ENCODE measurements at places on chromosomes 11 and 22.

DNA sequence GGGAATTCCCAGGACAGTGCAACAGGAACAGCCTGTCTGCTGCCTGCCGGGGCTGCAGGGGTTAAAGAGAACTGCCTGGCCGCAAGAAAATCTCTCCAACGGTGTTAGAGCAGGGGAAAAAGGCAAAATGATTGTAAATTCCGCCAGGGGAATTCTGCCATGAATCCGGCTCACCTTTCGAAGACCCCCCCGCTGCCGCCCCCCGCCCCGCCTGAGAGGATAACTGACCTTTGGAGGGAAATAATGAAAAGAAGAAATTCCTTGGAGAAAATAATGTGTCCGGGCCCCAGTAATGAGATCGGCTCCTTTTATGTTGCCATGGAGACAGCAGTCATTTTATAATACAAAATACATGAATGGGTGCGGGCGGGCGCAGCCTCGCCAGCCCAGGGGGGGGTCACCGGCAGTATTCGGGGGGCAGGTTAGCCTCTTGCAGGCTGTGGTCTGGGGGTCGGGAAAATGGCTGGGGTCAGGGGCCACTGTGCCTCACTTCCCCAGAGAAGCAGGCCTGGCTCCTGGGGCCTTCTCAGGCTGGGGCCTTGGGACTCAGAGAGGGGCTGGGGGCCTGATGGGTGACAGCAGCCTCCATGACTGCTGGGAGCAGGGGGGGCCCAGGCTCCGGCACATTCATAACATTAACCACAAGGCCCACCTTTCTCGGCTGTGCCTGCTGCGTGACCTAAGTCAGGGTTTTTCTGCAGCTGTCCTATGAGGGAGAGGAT is 228.1 kb downstream of the MN1 start:
- peak; percentile 42 for DNase-seq

DNA sequence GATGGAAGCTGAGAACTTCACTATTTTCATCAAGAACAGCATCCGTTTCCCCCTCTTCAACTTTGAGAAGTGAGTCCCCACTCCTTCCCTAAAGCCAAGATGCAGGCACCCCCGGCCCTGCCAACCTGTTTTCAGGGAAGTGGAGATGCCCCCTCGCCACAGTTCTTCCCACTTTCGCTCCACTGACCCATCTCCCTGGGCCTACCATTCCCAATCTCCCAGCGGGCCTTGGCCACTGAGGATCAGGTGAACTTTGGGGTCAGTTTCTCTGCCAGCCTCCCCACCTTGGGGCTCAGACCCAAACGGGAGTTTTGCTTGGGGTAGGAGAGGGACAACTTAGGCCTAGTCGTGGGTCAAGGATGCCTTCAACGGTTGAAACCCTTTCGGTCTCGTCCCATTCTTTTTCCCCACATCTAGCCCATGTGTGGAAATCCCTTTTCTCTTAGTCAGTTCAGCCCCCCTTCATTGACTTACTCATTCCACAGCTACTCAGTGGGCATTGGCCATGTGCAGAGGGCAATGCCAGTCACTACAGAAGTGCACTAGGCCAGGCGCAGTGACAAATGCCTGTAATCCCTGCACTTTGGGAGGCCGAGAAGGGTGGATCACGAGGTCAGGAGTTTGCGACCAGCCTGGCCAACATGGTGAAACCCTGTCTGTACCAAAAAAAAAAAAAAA is 10.6 kb downstream of the P2RX3 start:
- DNase-seq = no peak

DNA sequence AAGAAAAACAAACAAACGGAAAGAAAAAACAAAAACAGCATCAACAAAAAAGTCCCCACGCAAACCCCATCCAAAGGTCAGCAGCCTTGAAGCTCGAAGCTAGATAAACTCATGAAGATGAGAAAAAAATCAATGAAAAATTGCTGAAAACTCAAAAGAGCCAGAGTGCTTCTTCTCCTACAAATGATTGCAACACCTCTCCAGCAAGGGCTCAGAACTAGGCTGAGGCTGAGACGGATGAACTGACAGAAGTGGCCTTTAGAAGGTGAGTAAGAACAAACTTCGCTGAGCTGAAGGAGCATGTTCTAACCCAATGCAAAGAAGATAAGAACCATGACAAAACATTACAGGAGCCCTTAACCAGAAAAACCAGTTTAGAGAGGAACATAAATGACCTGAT is 18.4 kb upstream of the FTH1 start:
- DNase-seq = peak; percentile 79

DNA sequence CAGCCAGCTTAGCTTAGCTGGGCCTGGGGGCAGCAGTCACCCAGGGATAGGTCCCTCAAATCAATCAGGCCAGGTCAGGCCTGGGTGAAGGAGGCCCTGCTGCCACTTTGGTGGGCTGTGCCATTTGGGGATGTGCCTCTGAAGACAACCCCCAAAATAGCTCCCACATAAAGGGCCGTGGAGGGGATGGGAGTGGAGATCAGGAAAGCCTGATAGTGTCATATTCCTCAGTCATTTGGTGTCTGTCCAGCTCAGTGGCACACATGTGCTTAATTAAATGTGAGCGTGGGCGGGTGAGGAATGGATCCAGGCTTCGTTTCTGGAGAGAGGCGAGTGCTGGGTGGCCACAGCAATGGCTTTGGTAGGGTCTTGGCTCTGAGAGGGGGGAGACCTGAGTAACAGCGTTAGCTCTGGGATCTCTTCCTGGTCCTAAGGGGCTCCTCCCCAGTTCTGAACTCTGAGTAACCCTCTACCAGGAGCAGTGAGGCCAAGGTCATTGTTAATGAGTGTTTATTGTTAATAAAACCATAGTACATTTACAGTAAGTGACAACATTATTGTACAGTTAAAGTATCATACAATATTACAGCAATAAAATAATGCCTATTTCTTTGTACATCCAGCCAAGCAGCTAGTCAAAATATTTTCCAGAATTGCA is 45.2 kb downstream of the NAT10 start:
- DNase-seq = peak; percentile 35

- no peak for DNase-seq
Measured at GRCh38 chr11:34926831-34927132, 10.4 kb downstream of the PDHX start.

GRCh38 chr11:34316347-34317035 is 41.3 kb downstream of the ABTB2 start:
- no peak for DNase-seq

GRCh38 chr22:27687984-27688545 is 113.5 kb downstream of the MN1 start:
- no peak for DNase-seq

GRCh38 chr22:22110548-22111266 is 128.1 kb upstream of the TOP3B start:
- DNase-seq = peak; percentile 16

GRCh38 chr11:107676336-107677057 is 35.4 kb downstream of the SLN start:
- no peak for DNase-seq

- no peak for DNase-seq
Measured at GRCh38 chr11:32044158-32044863, 46.6 kb upstream of the RCN1 start.

GRCh38 chr11:121206810-121207209 is 85.8 kb upstream of the SC5D start:
- no peak for DNase-seq

DNA sequence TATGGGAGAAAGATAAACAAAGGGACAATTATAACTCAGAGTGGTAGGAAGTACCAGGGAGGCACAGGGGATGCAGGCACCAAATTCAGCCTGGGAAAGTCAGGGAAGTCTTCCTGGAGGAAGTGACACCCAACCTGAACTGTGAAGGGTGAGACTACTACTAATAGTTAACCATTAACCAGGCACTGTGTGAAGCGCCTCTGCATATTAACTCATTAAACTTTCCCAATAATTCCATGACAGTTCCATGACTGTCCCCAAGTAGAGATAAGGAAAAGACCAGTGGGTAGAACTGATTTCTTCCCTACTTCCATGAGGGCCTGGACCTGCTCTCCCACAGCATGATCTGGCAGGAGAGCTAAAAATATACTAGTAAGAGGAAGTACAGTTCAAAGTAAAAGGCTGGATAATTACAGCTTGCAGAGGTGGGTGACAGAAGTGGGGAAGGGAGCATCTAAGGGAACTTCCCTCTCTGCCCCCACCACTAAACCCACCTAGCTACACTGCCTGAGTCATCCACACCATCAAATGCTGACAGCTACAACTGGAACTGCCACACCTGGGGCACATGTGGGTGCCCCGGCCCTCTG is 4.7 kb upstream of the AP1B1 start:
- DNase-seq = peak; percentile 66

DNA sequence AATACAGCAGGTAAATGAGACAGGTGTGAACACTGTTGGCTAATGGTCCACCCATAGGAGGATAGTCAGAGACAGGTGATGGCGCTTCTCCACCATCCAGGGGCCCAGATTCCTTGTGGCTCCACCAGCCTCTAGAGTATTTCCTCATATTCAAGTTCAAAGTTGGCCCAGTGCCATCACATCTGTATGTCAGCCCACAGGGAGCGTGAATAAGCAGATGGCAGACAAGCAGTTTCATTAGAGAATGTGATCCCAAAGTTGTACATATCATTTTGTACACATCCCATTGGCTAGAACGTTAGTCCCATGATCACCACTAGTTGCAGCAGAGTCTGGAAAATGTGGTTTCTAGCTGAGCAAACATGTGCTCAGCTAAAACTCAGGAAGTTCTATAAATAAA is 11.0 kb upstream of the CWF19L2 start:
- no peak for DNase-seq

GRCh38 chr22:42717197-42717928 is 3.3 kb downstream of the A4GALT start:
- DNase-seq = peak; percentile 27

- DNase-seq = no peak
Measured at GRCh38 chr11:96279018-96279895, 63.7 kb downstream of the MAML2 start.

DNA sequence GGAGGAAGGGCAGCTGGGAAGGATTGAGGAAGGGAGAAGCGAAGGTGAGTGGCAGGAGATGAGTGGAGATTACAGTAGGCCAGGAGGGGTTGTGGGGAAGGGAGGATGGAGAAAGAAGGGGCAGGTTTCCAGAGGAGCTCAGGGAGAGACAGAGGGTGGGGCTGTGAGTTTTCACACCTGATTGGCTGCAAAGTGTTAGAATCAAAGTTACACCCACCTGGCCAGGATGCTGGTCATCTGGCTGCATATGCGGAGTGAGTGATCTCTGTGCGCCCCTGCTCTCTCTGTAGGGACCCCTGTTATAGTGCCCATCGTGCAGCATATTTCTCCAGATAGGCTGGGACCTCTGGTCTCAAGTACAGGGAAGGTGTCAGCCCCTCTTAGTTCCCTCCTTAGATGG is 18.3 kb downstream of the AMPD3 start:
- DNase-seq = no peak

DNA sequence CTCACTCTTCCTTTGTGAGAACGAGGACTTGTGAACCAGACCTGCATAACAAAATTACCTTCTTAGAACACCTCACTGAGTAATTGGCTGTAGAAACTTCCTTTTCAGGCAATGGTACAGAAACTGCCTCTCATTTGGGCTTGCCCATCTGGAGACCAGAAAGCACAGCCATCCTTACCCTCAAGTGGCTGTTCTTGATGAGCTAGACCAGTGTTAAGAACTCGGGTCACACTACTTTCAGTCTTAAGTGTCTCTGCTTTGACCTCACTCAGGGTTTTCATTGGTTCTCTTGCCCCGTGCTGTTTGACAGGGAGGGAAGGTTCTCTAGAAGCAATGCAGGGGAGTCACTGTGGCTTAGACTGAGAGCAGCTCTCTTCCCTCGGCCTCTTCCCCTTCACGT is 29.3 kb downstream of the NAT10 start:
- no peak for DNase-seq

GRCh38 chr11:101442171-101442570 is 141.6 kb downstream of the TRPC6 start:
- DNase-seq = no peak

- peak; percentile 3 for DNase-seq
Measured at GRCh38 chr11:63404161-63404935, 34.8 kb downstream of the SLC22A9 start.

All from small intestine (tissue), 16 donors.